ENCODE measurements at places on chromosomes 2 and 18.

DNA sequence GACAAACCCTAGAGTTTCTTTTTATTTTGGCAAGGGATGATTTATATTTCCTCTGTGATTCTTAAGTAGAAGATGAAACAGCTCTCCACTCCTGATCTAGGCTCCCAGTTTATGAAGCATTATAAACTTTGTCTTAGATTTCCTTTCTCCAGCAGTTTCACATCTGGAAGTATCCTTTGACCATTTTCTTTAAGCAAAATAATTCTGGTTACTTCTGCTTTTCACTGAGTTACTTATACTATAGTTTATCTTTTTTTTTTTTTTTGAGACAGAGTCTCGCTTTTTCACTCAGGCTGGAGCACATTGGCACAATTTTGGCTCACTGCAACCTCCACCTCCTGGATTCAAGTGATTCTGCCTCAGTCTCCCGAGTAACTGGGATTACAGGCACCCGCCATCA, 45.5 kb downstream of the KCMF1 start:
- no peak for DNase-seq

- peak; percentile 20 for DNase-seq
Measured at GRCh38 chr2:11784747-11785610, 38.5 kb downstream of the LPIN1 start.

- DNase-seq, result no peak
Measured at GRCh38 chr2:75710220-75710576, 517 bp downstream of the GCFC2 start.

GRCh38 chr18:22349966-22350365, 67.7 kb downstream of the CTAGE1 start:
- DNase-seq, result no peak

GRCh38 chr2:157692768-157693167, 64.1 kb upstream of the ACVR1C start:
- no peak for DNase-seq

GRCh38 chr2:233482616-233483015, 84.0 kb downstream of the USP40 start:
- no peak for DNase-seq

- no peak for DNase-seq
Measured at GRCh38 chr18:61851940-61852451, 40.8 kb downstream of the RNF152 start.

DNA sequence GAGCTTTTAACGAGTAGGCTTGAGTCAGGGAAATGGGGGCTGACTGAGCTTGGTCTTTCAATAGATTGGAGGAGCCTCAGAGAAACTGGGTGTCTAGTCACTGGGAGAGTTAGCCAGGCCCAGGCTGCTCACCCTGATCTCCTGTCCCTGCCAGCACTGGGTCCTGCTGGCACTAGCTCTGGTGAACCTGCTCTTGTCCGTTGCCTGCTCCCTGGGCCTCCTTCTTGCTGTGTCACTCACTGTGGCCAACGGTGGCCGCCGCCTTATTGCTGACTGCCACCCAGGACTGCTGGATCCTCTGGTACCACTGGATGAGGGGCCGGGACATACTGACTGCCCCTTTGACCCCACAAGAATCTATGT, 720 bp downstream of the KRTCAP3 start:
- no peak for DNase-seq

- DNase-seq, result no peak
Measured at GRCh38 chr2:190441564-190441963, 33.4 kb downstream of the MFSD6 start.

DNA sequence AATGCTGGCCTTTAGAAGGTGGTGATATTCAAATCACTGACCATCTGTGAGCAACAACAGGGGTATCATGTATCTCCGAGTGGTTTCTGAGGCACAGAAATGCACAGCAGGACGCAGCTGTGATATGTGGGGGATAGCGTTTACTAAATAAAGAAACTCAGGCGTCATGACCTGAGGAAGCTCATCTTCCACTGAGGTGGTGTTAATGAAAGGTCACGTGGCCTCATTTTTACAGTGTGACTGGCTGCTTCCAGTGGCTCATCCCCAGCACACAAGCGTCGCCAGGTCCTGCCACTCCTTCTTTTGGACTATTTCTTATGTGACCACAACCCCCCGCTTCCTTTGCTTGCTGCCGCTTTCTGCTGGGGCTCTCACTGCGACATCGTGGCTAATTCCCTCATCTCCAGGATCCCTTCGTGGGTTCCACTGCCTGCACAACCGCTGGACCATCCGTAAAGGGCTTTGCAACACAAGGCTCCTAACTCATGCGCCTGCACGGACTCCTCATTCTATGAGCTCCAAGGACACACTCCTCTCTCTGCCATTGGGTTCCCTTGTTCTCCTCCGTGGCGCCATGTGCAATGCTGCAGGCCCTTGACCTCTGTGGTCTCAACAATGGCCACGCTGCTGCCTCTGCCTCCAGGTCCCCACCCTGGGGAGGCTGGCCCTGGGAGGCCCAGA, 109.3 kb downstream of the MBP start:
- no peak for DNase-seq

DNA sequence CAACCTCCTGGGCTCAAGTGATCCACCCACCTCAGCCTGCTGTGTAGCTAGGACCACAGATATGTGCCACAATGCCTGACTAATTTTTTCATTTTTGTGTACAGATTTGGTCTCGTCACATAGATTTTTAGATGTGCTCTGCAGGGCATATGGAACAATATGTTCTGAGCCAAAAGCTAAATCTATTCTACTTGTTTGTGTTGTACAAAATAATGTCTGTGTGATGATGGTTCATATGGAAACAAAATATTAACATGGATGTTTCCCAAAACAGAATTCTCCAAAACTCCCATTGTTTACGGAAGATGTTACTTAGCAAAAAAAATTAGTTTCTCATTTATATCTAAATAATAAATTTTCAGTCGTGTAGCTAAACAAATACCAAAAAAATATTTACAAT, 12.6 kb upstream of the KLHL23 start:
- no peak for DNase-seq

DNA sequence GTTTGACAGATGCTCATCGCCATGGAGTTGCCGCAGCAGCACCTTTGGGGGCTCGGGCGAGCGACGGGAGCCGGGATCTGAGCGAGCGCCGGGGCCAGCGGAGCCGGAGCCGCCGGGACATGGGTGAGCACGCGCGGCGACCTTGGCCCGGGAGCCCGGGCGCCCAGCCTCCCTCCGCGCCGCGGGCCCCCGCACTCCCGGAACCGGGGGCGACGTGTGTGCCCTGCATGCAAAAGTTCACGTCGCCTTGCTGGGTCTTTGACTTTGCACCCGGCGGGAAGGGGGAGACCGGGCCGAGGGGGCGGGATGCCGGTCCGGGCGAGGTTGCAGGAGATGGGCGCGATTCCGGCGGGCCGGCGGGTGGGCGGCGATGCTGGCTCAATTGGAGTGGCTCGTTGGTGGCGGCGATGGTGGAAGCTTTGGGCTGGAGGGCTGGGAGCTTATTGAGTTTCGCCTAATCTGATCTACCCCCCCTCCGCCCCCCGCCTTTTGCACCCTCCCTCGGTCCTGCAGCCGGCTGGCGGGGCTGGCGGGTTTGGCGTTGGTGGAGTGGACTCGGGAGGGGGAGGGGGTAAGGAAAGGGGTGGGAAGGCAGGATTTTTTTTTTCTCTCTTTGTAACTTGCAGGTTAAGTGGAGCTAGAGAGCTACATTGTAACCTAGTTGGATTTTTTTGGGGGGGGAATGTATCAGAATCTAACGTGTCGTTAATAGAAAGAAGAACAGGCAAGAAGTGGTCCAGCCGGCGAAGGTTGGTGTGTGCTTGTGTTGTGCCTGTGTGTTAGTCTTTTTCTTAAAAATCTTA, at the start of gene SETBP1:
Gene SETBP1, plus strand, starts transcription at position 616 of the 803 bp plus-strand sequence. CDS start 20,459 bp downstream, outside the sequence.
- DNase-seq, result no peak

- no peak for DNase-seq
Measured at GRCh38 chr2:120894966-120895365, 159.3 kb downstream of the GLI2 start.

GRCh38 chr18:49481317-49481716, 5.7 kb downstream of the C18orf32 start:
- no peak for DNase-seq

DNA sequence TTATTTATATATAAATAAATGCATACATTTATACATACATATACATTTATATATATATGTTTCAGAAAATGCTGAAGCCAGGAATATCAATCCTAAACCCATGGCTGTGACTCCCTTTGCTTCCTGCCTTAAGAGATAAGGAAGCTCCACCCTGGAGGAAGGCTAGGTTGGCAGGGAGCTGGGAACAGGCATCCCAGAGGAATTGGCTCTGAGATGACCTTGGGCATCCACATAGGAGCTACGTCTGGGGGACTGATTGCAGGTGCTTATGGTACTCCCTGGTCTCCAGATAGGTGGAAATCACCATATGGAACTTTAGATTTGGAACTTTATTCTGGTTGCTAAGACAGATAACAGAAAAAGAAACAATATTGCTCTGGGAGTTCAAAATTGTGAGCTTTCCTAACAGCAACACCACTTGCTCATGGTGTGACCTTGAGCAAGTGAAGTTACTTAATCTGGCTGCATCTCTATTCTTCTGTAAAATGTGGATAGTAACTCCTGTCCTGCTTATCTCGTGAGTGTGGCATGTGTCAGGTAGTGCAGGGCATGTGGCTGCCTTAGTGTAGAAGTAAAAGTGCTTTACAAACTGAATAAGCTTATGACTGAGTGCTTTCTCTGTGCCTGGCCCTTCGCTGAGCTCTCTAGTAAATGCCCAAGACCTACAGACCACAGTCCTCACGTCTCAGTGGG, 341.0 kb downstream of the MEIS1 start:
- no peak for DNase-seq

GRCh38 chr2:178530625-178531142, 50.4 kb downstream of the PLEKHA3 start:
- no peak for DNase-seq

DNA sequence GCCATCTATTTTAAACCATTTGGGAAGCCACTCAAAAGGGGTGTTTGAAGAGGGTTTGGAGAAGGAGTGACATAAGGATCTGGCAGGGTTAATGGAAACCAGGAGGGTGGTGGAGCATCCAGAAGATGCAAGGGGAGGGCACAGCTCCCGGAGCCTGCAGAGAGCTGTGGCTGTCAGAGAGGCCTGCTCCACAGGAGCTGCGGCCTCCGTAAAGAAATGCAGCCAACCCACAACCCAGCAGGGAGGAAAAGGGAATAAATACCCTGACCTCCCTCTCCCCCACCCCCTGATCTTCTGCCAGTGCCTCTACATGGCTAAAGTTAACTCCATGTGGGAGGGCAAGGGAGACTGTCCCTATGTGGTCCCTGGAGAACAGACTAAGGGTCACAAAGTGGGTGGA, 567.1 kb upstream of the POU3F3 start:
- DNase-seq, result no peak

DNA sequence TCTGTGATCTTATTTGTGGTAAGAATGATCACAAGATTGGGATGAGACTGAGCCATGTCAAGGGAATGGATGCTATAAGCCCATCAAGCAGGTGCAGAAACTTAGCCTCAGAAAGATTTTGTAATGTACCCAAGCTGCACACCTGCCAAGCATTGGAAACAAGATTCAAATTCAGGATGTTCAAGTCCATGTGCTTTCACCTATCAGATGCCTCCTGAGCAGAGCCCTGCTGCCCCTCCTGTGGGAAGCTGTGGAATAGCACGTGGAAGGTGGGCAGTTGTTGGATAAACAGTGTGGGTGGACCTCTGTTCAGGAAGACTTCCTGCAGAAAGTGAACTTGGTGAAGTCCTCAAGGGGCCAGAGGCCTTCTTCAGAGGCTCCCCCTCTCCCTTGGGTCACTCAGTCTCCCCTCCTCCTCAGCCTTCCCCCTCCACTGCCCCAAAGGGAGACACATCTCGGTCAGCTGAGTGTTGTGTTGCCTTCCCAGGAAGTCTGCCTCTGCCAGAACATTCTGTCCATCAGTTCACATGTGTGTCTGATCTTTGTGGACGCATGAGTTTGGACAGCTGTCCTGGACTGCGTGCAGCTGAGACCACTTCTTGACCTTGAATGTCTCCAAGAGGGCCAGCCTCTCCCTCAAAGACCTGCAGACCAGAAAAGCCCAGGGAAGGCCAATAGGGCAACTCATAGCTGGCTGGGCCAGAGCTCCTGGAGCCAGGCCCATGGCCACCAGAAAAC, 186.1 kb downstream of the INHBB start:
- no peak for DNase-seq

DNA sequence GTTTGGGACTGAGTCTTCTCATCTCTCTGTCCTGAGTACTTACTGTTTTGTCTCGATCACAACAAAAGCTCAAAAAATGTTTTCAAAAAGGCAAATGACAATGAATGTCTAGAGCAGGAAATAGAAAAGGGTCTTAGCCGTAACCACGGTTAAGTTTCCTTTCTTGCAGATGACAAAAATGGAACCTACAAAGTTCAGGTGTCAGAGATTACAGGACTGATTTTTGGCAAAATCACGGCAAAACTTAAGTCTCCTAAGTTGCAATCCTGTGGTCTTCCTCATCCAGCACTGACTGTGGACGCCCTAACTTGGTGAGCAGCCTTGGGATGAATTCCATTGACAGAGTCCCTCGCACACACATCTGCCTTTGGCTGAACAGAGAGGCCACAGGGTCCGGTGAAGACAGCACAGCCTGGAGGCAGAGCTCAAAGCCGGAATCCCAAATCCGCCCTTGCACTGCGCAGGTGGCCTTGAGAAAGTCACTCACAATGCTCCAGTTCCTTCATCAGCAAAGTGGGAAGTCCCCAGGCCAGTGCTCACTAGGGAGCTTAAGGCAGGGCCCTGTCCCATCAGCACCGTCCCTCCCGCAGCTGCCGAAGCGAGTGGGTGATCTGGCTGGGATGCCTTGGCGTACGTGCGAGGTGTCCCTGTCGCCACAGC, 55.2 kb downstream of the EIPR1 start:
- DNase-seq, result no peak

DNA sequence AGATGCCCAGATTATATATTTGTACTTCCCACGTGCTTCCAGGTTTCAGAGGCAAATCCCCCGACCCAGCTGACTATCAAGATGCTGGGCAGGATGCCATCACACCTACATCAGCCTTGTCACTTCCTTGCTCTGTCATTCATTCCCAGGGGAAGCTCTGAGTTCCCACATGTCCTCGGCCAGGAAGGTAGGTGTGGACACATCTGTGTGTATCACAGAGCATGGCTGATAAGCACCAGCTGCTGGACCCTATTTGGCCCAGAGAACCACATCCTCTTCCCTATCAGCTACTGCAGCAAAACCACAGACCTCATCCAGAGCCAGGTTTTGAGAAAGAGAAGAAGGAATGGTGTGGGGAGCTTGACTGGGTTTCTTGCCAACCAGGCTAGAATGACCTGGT, 31.9 kb upstream of the ITGA6 start:
- no peak for DNase-seq

DNA sequence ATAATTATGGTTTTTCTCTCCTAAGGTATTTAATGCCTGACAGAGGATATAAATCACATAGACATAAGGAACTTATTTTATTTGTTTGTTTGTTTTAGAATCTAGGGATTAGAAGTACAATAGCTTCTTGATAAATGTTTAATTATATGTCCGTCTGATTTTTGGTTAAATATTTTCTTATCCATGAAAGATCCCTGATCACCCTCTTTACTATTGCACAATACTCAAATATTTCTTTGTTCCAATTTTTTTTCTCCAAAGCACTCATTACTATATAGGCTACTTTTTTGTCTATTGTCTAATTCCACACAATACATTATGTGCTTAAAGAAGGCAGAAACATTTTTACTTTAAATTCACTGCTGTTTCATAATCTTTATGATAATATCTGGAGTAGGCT, 875.8 kb downstream of the TDRD15 start:
- no peak for DNase-seq

All from activated T-cell treated with anti-CD3 and anti-CD28 coated beads for 4 hours (primary cell).